ENCODE measurements at places on chromosomes 12 and 14. TPM values are rescaled to one million over a fixed set of nuclear protein-coding genes. Genes with fewer than 3 reads are reported as not detected.
A peak's percentile ranks its signal among the peaks of the same experiment; 100 is the strongest.

Gene TC2N
- total RNA-seq: 86.6 TPM

Gene C1S
- 7.1 TPM for total RNA-seq

Gene RPS6KL1
- 16.4 TPM for total RNA-seq

Gene MED13L
- 89.6 TPM for total RNA-seq

DNA sequence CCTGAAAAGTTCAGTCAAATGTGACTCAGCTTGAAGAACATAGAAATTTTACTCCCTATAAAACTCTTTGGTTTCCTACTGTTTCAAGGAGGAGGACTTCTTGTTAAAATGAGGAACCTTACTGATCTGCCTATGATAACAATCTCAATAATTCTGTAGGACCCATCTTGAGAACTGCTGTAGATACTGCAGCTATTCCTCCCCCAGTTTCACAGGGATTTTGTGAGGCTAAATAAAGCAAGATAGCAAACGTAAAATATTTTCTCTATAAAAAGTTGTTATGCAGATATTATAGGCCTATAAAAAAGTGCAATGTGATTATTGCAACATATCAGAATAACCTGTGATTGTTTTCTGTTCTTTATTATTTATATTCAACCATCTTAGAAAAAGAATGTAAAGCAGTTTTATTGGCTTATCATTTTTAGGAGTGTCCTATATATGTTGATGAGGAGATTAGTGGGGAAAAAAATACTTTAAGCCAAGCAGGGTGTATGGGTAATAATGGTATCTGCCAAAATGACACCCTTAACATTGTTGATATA, 12.1 kb downstream of the CLEC14A start:
- peaks cover 25% of the 10 kb centered on the region for H3K27me3 ChIP-seq
- no peak overlapping the region for H3K27ac ChIP-seq
- no peaks in the 10 kb centered on the region for H3K4me1 ChIP-seq
- no peak overlapping the region for H3K4me3 ChIP-seq

DNA sequence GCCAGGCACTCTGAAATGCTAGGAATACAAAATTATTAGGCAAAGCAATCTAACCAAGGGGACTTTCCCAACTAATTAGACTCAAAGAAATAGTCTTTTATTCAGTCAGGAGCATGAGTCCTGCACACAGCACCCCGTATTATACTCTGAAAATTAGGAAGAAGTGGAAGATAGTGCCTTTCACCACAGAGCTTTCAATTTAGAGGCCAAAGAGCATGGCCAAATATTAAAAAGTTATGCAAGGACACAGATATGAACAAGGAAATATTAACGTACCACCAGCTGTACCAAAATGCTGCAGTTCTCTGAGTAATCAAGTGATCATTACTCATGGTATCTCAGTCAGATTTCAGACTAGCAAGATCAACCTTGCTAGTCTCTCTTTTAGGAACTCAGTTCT, 22.6 kb upstream of the MDM2 start:
- no peak for DNase-seq
- no peaks in the 10 kb centered on the region for H3K36me3 ChIP-seq
- no peak overlapping the region for H3K4me3 ChIP-seq
- H3K27me3 ChIP-seq: no peaks in the 10 kb centered on the region

DNA sequence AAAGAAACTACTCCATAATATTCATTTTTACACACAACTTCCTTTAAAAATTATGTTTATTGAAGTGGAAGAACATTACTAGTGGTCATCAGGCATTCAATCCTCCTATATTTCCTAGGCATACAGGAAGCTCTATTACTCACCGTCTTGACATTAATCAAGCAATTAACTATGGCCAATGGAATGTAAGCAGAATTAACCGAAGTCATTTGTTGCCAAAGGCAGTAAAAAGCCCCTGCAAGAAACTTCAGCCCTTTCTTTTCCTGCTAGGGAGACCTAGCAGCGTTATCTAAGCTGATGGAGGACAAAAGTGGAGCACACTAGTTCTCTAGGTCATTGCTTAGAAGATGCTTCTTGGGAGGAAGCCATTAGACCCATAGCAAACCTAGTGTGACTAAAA, 399.6 kb downstream of the KCNH5 start:
- no peaks in the 10 kb centered on the region for H3K27me3 ChIP-seq
- DNase-seq: no peak
- H3K27ac ChIP-seq: no peak overlapping the region
- no peaks in the 10 kb centered on the region for H3K4me1 ChIP-seq

- H3K27me3 ChIP-seq: no peaks in the 10 kb centered on the region
- no peak overlapping the region for H3K27ac ChIP-seq
- DNase-seq: no peak
- H3K4me1 ChIP-seq: no peaks in the 10 kb centered on the region
- no peaks in the 10 kb centered on the region for H3K36me3 ChIP-seq
Observed at GRCh38 chr14:81737938-81738337, 204.3 kb upstream of the SEL1L start.

DNA sequence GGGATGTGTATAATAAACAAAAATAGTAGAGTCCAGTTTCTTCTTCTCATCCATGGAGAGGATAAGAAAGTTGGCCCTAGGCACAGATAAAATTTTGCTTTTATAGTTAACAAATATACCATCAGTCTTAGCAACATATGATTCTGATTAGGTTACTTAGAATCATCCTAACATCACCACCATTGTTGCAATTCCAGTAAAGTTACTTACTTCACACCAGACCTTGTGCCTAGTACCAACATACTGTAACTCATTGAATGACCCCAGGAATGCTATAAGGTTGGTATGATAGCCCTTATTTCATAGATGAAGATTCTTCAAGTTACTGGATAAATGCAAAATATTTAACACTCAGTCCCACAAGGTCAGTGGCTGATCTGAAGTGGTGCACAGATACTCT, 183.8 kb upstream of the ATP2B1 start:
- peaks cover 6% of the 10 kb centered on the region for H3K36me3 ChIP-seq
- no peaks in the 10 kb centered on the region for H3K27me3 ChIP-seq
- peaks cover 60% of the 10 kb centered on the region for H3K4me1 ChIP-seq
- no peak for DNase-seq
- no peak overlapping the region for H3K4me3 ChIP-seq

GRCh38 chr12:124429535-124429934, 134.6 kb downstream of the RFLNA start:
- H3K27me3 ChIP-seq: no peaks in the 10 kb centered on the region
- no peak overlapping the region for H3K27ac ChIP-seq
- H3K36me3 ChIP-seq: peaks cover 39% of the 10 kb centered on the region
- DNase-seq: no peak
- H3K4me1 ChIP-seq: peaks cover 12% of the 10 kb centered on the region

DNA sequence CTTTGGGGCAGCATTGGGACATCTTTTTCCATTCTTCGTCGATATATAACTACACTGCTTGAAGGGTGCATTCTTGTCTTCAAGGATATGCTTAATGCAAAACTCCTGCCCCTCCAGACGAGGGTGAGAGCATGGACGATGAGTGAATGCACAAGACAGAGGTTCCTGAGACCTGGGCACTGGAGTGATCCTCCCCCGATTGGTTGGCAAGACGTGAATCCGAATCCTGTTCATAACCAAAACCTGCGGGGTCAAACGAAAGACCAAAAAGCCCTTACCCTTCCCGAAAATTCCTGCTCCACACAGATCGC, 684 bp downstream of the KANSL2 start:
- peaks cover 30% of the 10 kb centered on the region for H3K36me3 ChIP-seq
- H3K27me3 ChIP-seq: no peaks in the 10 kb centered on the region
- peaks cover 14% of the 10 kb centered on the region for H3K4me1 ChIP-seq
- peak overlapping the region; percentile 88 for H3K4me3 ChIP-seq
- H3K27ac ChIP-seq: peak overlapping the region; percentile 86
- no peak for DNase-seq

GRCh38 chr12:91877022-91877421, 268.6 kb downstream of the BTG1 start:
- DNase-seq: peak; percentile 10
- no peaks in the 10 kb centered on the region for H3K36me3 ChIP-seq
- H3K4me3 ChIP-seq: no peak overlapping the region
- peak overlapping the region; percentile 31 for H3K27ac ChIP-seq

DNA sequence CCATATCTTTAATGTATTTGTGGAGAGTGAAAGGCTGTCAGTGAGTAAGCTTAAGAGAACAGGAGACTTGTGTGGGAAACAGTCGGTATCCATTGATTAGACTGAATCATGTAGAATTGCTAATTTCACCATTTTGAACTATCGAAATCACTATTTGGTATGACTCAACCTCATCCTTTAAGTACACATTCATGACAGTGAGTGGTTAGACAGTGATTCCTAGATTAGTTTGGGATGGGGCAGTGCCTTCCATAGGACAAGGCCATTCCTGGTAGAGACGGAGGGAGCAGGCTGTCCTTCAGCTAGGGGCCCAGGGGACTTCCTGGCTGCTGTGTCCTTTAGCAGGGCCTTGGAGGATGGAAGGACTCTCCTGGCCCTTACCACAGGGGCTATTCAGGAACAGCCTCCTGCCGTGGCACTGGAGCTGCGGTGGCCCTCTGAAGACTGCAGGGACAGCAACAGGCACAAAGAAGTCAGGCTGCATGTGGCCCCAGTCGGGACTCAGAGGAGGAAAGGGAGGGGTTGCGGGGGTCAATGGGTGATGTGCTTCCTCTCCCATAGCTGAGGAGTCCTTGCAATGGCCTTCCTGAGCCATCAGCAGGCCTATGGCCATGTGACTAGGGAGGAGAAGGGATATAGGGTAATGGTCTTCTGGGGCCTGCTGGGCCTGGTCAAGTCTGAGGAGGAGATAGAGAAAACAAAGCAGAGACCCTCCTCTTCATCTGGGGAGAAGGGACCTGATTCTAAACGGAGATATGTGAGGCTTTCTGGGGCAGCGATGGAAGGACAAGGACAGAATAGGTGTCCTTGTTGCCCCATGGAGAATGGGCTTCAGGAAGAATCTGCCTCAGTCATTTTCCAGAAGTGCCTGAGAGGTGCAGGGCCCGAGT, 11.2 kb downstream of the SERPINA1 start:
- H3K4me1 ChIP-seq: peaks cover 20% of the 10 kb centered on the region
- H3K27ac ChIP-seq: peak overlapping the region; percentile 6
- no peaks in the 10 kb centered on the region for H3K27me3 ChIP-seq
- H3K4me3 ChIP-seq: no peak overlapping the region
- H3K36me3 ChIP-seq: no peaks in the 10 kb centered on the region

GRCh38 chr12:116347265-116347664, 69.8 kb upstream of the MED13L start:
- no peaks in the 10 kb centered on the region for H3K36me3 ChIP-seq
- no peak overlapping the region for H3K27ac ChIP-seq
- no peaks in the 10 kb centered on the region for H3K4me1 ChIP-seq
- no peak overlapping the region for H3K4me3 ChIP-seq

- H3K27me3 ChIP-seq: no peaks in the 10 kb centered on the region
- peaks cover 28% of the 10 kb centered on the region for H3K36me3 ChIP-seq
- peak overlapping the region; percentile 76 for H3K4me3 ChIP-seq
- H3K27ac ChIP-seq: peak overlapping the region; percentile 53
Observed at GRCh38 chr14:73785834-73786635, 65.6 kb upstream of the PTGR2 start.

- H3K27me3 ChIP-seq: no peaks in the 10 kb centered on the region
- no peak overlapping the region for H3K27ac ChIP-seq
- H3K36me3 ChIP-seq: no peaks in the 10 kb centered on the region
- H3K4me3 ChIP-seq: no peak overlapping the region
- H3K4me1 ChIP-seq: no peaks in the 10 kb centered on the region
Observed at GRCh38 chr12:42507081-42507480, 82.5 kb downstream of the PRICKLE1 start.

GRCh38 chr12:63958876-63959580, 114.5 kb downstream of the SRGAP1 start:
- DNase-seq: no peak
- no peak overlapping the region for H3K4me3 ChIP-seq
- H3K27ac ChIP-seq: no peak overlapping the region

DNA sequence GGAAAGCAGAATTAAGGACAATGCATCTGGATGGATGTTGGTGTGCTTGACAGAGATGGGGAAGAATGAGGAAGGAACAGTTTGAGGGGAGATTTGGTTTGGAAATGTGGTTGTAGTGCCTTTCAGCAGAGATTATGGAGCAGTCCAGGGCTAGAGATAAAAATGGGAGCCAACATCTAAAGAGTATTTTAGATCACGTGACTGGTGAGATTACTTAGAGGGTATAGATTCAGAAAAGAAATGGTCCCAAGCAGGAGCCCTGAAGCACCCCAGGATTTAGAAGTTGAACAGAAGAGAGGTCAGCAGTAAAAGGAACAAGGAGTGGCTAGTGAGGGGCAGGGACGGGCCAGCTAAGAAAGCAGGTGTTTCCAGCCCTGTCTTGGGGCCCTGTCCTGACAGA, 29.6 kb downstream of the ZNF664 start:
- H3K27me3 ChIP-seq: no peaks in the 10 kb centered on the region
- H3K4me1 ChIP-seq: peaks cover 17% of the 10 kb centered on the region

DNA sequence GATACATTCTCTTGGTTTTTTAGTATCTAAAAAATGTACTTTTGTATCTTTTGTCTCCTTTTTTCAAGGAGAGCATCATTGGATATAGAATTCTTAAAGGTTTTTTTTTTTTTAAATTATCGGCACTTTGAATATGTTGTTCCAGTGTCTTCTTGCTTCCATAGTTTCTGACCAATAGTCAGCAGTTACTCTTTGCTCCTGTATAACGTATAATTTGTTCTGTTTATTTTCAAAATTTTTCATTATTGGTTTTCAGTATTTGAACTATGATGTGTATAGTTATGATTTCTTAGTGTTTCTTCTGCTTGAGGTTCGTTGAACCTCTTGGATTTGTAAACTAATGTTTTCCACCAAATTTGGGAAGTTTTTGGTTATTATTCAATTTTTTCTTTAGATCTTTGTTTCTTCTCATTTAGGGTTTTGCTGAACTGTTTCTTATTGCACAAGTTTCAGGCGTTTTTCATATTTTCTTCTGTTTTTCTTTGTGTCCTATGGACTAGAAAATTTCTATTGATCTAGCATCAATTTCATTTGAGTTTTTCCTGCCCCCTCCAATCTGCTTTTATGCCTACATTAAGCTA, 93.9 kb downstream of the PLBD1 start:
- DNase-seq: no peak
- H3K36me3 ChIP-seq: peaks cover 41% of the 10 kb centered on the region
- no peaks in the 10 kb centered on the region for H3K27me3 ChIP-seq
- H3K4me3 ChIP-seq: no peak overlapping the region

- DNase-seq: no peak
- no peaks in the 10 kb centered on the region for H3K4me1 ChIP-seq
- H3K27ac ChIP-seq: no peak overlapping the region
Observed at GRCh38 chr14:85454226-85454813, 75.6 kb upstream of the FLRT2 start.

- peaks cover 17% of the 10 kb centered on the region for H3K36me3 ChIP-seq
- peak overlapping the region; percentile 60 for H3K4me3 ChIP-seq
- DNase-seq: peak; percentile 47
- peak overlapping the region; percentile 97 for H3K27ac ChIP-seq
Observed at GRCh38 chr14:101732118-101732517, 29.4 kb upstream of the PPP2R5C start.

- H3K36me3 ChIP-seq: no peaks in the 10 kb centered on the region
- H3K27ac ChIP-seq: no peak overlapping the region
- H3K4me3 ChIP-seq: no peak overlapping the region
- no peak for DNase-seq
- no peaks in the 10 kb centered on the region for H3K27me3 ChIP-seq
Observed at GRCh38 chr12:34390171-34390841, 368.0 kb downstream of the ALG10 start.
